ENCODE measurements at places on chromosomes 1 and 21.

GRCh38 chr1:169604781-169605560 is 18.7 kb upstream of the F5 start:
- no peak for DNase-seq

- DNase-seq = no peak
Measured at GRCh38 chr1:229507502-229507901, 639 bp downstream of the NUP133 start.

DNA sequence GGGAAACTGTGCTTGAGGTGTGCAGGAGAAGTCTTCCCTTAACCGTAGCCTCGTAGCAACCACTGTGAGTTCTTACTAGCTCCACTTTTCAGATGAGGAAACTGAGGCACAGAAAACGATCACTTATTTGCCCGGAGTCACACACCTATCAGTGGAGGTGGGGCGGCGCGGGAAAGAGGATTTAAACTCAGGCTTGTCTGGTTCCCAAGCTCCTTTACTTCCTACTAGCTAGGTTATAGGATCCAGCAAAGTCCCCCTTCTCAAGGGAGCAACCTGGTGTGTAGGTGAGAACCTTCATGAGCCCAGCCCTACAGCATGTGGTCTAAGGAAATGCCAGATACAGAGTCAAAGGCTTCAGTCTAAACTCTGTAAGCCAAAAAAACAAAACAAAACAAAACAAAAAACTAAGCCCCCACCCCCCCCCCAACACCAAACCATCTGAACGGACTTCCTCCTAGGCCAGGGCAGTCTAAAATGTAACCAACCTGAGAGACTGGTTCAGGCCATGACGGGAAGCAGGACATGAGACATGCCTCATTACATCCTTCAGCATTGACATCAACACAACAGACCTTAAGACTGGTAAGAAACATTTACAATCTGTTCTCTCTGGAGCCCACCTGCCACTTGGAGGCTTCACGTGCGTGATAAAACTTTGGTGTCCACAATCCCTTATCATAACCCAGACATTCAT is 709 bp upstream of the FBXO42 start:
- DNase-seq = no peak

- DNase-seq = no peak
Measured at GRCh38 chr1:244801246-244801645, 34.2 kb upstream of the COX20 start.

DNA sequence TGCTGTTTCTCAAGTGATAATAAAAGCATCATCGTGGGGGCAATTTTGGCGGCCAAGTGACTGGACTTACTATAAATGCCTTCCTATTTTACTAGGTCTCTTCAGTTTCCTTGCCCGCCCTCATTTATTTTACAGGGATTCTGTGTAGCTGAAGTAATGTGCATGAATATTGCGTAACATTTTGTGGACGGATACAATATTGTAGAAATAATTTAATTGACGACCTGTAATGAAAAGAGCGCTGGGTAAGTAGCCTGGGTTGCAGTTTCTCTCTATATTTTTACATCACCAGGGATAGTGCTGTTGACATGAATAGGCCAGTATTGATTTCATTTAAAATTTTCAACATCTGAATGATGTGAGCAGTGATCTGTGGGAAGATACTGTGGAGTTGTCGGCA is 28.1 kb upstream of the LMO4 start:
- DNase-seq = no peak

DNA sequence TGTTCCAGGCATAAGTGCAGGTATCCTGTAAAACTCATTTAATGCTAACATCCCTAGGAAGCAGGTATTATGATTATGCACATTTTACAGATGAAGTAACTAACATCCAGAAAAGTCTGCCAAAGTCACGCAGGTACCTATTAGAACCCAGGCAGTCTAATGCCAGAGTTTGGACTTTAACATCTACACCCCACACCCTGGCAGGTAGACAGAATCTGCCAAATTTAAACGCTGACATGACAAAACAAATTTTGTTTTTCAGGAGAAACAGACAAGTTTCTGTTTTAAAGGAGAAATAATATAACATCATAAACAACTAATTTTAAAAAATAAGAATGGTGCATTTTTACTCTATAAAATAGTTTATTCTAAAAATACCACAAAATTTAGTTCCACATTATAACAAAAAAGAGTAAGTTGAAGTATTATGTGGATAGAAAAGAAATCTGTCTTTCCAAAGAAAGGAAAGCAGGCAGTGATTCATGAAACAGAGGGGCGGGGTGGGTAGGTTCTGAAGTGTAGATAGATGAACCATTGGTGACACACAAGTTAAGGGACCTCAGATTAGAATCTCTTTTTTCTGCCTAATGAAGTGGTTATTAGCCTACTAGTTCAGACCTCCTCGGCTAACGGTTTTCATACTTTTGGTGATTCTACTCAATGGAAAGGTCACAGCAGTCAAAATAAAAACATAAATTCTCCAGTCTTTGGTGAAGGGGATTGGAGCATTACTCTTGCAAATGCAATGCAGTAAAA is 1.7 kb downstream of the ASPM start:
- DNase-seq = no peak

- no peak for DNase-seq
Measured at GRCh38 chr1:43448955-43449707, 4.6 kb downstream of the HYI start.

DNA sequence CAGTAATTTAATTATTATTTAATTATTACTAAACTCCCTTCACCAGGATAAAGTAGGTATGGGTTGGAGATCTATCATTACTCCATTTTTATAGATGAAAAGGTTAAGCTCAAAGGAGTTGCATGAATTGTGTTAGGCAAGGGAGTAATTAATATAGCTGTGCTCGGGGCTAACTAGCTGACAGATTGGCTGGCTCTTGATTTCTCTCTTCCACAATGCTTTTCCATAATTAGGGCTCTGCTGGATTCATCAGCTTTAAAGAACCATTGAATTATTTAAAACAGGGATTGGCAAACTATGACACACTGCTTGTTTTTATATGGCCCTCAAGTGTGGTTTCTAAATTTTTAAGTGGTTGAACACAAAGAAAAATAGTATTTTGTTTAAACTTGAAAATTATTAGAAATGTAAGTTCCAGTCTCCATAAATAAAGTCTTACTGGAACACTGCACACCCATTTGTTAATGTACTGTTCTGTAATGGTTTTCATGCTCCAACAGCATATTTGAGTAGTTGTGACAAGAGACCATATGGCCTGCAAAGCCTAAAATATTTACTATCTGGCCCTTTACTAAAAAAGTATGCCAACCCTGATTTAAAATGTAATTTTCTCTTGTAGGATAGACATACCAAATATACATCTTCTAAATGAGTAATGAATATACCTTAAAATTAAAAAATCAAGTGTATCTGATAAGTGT is 76.4 kb downstream of the GDAP2 start:
- no peak for DNase-seq

DNA sequence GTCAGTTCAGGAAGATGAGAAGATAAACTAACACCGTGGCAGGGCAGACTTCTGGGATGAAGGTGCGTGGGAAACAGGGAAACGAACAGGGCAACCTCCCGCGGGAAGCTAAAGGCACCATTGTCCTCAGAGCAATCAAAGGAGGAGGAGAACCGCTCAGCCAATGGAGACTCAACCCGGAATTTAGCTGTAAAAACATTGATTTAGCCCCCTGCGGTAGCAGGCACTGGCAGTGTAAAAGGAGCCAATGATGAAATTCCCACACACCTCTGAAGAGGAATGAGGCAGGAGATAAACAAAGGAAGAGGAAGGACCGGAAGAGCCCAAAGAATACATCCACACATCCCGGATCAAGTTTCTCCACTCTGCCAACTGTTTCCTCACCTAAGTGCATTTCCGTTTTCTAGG is 19.5 kb downstream of the HLCS start:
- no peak for DNase-seq

DNA sequence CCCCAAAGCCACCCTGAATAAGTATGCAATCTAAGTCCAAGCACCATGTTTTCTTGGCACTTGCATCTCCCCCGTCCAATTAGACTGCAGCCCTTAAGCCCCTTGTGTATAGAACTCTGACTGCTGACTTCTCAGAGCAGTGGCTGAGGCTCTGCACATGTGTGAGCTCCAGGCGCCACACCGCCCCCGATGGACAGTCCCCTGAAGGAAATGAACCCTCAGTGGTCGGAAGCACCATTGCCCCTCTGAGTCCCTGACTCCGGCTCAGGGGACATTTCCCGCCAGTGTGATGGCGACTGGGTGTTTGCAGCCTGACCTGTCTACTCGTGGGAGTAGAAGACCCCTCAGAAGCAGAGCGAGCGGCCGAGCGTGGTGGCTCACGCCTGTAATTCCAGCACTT is 37.2 kb upstream of the SCCPDH start:
- no peak for DNase-seq

DNA sequence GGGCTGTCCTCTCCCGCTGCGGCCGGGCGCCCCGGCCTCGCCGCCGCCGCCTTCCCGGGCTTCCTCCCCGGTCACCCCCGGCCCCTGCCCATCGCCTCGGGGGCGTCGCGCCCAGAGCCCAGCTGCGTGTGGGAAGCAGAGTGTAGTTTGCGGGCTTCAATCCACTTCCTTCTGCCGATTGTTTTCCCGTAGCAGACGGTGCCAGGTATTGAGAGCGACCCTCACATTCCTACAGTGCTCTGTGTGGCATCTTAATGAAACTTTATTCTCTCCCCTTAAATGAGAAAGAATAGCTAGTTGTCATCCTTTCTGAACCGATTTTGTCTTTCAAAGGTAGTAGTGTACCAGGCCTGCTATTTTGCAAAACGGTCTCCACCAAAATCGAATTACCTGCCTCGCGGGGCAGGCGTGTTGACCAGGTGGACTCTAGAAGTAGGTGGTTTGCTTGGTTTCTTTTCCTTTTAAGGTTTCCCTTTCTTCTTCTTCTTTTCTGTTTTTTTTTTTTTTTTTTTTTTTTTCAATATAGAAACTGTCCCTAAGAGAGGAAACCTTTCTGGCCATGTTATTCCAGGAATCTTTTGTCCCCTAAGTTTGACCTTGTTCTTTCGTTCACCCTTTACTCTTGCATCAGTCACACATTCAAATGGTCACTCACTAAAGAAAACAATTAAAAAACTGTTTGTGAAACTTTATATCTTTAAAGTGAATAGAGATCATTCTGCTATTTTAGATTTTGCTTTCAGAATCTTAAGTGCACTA is 881 bp downstream of the USP25 start:
- DNase-seq = no peak

DNA sequence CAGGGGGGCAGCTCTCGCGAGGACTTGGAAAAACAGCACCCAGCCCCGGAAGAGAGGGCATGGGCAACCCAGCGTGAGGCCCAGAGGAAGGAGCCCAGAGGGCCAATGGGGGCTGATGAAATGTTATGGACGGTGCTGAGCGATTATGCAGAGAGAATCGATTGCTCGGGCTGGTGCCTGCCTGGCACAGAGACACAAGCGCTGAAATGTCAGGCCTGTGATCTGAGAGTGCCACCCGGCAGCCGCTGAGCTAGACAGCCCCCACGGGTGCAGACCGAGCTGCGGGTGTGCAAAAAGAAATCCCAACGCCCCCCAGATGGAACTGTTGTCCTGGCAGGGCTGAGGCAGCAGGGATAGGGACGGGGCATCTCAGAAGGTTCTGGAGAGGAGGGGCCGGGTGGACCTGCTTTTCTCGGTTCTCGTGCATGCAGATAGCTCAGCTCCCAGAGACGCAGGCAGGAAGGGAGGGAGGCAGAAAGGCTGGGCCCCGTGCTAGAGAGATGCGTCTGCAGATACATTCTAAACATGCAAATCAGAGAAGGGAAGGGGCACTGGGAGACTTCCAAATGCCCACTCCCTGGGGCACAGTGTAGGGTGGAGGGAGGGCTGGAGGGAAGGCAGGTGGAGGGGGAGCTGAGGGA is 41.5 kb downstream of the TAS1R2 start:
- no peak for DNase-seq

GRCh38 chr1:54239035-54239383 is 39.0 kb downstream of the MRPL37 start:
- DNase-seq = no peak

GRCh38 chr1:147541672-147542568 is 619 bp downstream of the BCL9 start:
- no peak for DNase-seq

DNA sequence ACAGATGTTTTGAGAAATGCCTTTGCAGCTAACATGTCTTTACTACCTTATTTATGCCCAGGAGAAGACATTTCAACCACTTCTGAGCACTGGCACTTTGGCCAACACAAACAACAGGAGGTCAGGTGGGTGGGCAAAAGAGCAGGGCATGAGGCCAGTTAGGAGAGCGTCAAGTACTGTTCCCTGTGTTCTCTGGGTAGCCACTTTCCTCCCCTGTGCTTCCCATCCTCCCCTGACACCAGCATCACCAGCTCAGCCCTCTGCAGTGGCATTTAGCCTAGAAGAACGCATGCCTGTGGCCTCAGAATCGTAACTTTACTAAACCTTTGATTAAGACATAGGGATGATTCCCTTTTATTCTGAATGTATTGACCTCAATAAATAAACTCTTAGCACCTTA is 18.3 kb downstream of the BTG2 start:
- no peak for DNase-seq

DNA sequence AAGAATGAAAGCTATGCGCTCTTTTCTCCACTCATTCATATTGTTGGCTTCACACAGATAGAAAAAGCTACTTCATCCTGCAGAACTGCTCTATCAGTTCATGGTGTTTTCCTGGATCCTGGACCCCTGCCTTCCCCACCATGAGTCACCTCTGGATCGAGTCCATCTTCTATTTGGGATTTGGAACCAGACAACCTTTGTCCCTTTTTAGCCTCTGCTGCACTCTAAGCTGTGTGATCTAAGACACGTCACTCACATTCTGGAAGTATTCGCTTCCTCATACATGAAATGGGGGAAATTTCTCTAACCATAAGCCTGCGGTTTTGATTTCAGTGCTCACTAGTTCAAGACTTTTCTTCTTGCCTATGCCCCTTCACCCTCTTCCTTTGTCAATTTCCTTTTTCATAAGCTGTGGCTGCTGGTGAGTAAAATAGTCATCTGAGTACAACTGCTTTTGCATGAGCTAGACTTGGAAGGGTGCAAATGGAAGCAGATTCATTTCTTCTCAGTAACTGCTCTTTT is 14.1 kb upstream of the DEGS1 start:
- DNase-seq = no peak

All from NCI-H1436 treated with DMSO at 0.1 percent for 48 hours (cell line).